Stimulated activated CD8-positive, alpha-beta memory T cell treated with anti-CD3 and anti-CD28 coated beads, Interleukin-4, amount 100 ng/mL, for 48 hours (primary cell): ENCODE measurements at places on chromosomes 12 and 14.

DNA sequence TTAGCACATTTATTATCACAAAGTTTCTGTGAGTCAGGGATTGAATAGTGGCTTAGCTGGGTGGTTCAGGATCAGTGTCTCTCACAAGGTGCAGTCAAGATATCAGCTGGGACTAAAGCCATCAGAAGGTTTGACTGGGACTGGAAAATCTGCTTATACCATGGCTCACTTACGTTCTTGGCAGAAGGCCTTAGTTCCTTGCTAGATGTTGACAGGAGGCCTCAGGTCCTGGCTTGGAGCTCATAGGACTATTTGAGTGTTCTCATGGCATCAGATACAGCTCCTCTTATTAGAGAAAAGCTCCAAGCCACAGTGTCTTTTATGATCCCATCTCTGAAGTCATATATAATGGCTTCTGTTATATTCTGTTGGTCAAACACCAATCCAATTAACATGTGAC, 127.3 kb downstream of the SLC6A15 start:
- DNase-seq = no peak

GRCh38 chr12:3658327-3659163, 94.4 kb downstream of the CRACR2A start:
- DNase-seq = peak; percentile 50

GRCh38 chr12:4556735-4557530, 5.1 kb upstream of the DYRK4 start:
- no peak for DNase-seq

DNA sequence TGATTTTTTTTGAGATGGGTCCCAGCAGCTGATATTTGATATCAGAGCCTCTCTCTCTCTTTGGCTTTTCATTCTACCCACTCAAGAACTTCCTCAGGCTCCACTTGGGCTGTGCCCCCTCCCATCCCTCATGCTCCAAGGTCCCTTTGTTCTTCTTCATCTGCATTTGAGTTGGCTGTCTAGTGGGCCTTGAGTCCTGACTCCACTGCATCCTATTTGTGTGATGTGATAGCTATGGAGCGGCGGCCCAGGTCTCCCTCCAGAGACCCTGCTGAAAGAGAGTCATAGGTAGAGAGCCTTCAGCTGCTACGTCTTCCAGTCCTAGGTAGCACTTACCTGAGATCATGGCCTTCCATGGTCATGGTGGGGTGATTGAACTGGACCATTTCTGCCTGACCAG, 123.1 kb upstream of the VRK1 start:
- no peak for DNase-seq

GRCh38 chr14:55957950-55958349, 160.3 kb upstream of the PELI2 start:
- no peak for DNase-seq

DNA sequence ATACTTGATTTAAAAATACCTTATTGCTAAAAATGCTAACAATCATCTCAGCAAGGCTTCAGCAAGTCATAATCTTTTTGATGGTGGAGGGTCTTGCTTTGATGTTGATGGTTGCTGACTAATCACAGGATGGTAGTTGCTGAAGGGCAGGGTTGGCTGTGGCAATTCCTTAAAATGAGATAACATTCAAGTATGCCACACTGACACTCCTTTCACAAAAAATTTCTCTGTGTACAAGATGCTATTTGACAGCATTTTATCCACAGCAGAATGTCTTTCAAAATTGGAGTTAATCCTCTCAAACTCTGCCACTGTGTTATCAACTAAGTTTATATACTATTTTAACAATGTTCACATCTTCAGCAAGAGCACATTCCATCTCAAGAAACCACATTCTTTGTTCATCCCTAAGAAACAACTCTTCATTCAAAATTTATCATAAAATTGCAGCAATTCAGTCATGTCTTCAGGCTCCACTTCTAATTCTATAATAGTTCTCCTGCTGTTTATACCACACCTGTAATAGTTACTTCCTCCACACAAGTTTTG, 16.1 kb downstream of the SCAF11 start:
- DNase-seq = no peak

- DNase-seq = no peak
Measured at GRCh38 chr12:48022676-48023385, 18.6 kb upstream of the COL2A1 start.

DNA sequence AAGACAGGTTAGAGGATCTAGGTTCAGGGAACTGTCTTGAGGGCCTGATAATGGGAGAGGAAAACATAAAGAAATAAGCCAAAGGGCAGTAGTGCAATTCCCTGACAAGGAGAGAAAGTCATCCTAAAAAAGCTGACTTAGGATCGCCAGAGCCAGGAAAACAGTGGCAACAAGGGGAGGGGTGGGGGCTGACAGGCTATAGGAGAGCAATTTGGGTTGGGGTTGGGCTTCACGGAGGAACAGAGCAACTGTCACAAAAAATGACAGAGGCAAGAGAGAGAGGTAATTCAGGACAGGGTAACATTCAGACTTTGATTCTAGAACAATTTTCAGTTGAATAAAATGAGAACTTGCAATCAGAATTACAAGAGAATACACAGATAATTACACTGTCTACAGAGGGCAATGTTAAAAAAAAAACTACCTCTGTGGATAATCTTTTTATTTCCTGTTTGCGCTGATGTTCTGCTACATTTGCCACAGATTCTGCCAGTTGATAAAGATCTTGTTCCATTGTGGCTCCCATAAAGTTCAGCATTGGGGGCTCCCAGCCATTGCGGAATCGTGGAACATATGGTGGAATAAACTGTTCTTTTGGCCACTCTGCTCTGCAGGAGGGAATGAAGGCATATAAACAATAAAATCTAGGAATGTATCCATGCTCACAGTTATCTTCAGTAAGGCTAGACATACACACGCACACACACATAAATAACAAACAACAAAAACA, 138.6 kb downstream of the EPS8 start:
- no peak for DNase-seq

- no peak for DNase-seq
Measured at GRCh38 chr12:45475594-45475993, 253.9 kb upstream of the ARID2 start.

DNA sequence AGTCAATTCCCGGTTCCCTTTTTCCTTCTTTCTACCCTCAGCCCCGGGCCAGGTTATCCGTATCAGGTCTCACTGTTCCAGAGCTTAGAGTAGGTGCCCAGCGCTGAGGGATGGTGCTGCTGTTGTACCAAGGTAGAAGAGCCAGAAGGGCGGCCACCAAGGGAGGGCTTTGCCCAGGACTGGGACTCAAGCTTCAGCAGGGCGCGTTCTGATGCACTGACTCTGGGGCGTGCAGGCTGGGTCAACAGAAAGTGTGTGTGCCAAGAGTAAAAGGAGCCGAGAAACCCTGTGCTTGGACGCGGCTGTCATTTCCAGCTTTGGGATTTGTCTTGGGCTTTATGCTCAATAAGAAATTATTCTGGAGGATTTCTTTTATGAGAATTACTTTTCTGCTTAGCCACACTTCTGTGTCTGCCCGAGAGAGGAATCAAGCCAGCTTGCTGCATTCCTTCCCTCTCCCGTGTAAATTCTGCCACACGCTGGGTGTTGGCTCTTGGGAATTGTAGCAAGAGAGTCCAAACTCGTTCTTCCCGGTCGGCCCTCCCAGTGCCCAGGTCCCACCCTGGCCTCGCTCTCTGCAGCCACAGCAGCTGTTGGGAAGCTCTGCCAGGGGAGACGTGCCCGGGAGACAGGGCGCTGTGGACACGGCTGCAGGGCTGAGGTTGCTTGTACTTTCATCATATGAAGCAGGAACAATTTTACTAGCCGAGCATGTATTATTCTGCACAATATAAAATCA, 98.0 kb downstream of the FBXL14 start:
- DNase-seq = no peak

GRCh38 chr12:5476356-5476755, 44.4 kb downstream of the NTF3 start:
- no peak for DNase-seq

- no peak for DNase-seq
Measured at GRCh38 chr14:70082394-70082793, 106.4 kb downstream of the SLC8A3 start.

GRCh38 chr12:2029851-2030250, 22.9 kb upstream of the CACNA1C start:
- DNase-seq = no peak

GRCh38 chr12:16258963-16259362, 18.5 kb downstream of the SLC15A5 start:
- no peak for DNase-seq

DNA sequence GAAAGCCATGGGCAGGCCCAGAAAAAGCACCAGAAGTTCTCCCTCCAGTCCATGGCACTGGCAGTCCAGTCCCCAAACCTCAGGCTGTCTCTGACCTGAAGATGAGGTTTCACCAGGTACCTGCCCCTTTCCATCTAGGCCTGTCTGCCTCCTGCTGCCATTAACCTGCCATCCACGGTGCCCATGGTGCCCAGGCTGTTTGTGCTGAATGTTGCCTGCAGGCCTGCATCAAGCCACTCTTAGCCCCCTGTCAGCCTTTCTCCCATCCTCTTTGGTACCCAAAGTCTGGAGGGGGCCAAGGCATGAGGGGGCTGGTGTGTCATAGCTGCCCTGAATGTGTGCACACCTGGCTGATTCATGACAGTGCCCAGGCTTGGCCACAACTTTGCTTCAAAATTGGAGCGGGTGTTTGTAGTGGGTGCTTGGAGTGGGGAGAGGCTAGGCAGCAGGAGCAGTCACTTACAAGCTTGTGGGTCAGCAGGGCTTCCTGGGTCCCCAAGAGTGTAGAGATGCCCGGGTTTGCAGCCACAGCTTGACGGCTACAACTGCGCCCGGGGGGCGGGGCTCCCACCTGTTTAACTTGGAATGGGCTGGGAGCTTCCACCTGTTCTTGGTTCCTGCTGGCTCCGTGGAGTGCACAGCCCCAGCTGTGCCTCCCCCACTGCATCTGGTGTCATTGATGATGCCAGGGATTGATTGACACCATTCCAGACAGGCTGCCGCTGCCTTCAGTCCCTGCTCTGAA, 88.5 kb downstream of the GPHN start:
- no peak for DNase-seq

- DNase-seq = peak; percentile 34
Measured at GRCh38 chr14:93961620-93962019, 14.8 kb downstream of the ASB2 start.

DNA sequence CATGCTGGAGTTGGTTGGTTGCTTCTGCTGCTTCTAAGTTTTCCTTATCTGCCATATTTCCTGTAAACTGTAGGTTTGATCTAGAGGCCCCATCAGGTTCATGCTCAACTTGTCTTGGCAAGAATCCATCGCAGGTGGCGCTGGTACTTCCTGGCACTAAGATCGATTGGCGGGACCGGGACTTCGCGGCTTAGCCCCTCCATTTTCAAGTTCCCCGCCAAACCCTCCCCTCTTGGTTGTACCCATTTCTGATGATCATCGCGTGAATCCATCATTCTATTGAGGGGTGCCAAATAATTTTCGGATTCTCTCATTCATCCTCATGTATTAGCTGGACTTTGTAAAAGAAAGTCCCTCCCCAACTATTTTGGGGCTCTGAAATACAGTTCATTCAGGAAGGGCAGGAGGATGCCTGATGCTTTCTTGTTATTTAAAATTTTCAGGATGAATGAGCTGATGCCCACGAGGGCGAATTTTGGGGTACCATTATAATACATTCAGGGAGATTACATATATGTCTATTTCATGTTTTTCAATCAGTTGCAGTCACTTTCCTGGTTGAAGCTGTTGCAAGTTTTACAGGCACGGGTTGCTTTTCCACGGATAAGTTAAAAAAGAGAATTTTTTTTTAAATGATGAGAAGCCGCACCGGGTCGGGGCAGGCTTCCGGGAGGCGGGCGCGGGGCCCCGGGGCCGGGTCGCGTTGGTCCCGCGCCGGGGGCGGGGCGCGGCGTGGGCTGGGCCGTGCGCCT, 395 bp upstream of the BRI3BP start:
- DNase-seq = peak; percentile 88

DNA sequence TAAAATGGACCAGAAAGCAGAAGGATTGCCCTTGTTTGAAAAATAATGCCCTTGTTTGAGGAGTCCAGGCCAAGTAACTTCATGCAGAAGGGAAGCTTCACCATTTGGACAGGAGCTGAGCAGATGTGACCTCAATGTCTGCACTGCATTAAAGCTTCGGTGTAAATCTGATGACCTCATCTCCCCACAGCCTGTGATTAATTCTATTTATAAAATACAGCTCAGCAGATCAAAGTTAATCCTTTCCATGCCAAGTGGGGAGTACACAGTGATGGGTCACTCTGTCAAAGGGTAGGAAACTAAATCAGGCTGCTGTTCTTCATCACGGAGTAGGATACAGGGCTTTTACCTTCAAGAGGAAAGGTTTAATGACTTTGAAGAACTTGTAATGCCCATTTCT, 533.7 kb downstream of the RPS29 start:
- no peak for DNase-seq

DNA sequence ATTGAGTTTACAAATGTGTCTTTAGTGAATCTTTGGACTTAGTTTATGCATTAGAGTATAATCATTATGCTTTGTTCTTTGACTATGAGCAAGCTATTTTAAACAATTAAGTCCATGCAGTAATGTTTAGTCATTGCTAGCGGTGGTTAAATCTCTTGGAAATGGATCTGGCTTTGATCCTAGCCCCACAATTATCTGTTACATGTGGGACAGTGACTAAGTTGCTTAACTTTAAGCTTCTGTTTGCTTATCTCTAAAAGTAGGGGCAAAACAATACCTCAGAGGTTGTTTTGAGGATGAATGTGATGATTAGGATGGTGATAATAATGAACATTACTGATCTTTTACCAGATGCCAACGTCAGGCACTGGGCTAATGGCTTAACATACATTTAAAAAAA, 124.2 kb downstream of the NPAS3 start:
- DNase-seq = no peak

DNA sequence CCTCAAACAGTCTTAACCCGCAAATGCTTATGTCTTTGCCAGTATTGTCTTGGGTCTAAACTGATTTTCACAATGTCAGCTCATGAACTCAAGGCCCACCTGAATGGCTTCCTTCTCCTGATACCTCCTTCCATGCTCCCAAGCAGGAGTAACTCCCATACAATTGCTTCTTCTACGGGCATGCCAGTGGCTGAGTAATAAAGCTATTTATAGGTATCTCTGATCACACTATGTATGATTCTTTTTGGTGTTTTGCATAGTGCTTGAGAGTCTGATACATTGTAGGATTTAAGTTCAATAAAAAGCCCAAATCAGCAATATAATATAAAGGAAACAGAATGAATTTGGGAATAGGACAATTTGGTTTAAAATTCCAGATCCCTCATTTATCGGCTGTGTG, 235.0 kb upstream of the DCN start:
- DNase-seq = no peak

DNA sequence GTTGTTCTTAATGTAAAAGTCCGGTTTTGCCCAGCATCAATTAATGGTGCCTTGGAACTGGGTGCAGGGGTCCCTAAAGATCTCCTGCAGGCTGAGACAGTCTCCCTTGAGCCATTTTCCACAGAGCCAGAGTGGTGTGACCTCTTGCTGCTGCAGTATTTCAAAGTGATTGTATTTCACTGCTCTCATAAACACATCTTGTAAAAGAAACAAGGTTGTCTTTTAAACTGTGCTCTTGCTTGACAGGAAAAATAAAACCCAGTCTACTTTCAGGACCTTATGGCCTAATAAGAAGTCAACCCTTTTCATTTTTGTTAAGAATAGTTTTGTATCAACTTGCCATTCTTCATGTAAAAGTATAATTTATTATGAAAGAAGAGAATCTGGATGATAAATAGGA, 44.7 kb downstream of the TMEM117 start:
- no peak for DNase-seq
